ENCODE measurements at places on chromosomes 7 and 10.

- peak overlapping the region; percentile 47 for H3K27ac ChIP-seq
- peak overlapping the region; percentile 85 for H3K4me3 ChIP-seq
- peaks cover 15% of the 10 kb centered on the region for H3K36me3 ChIP-seq
- H3K4me1 ChIP-seq, result peaks cover 17% of the 10 kb centered on the region
- H3K27me3 ChIP-seq, result peaks cover 78% of the 10 kb centered on the region
- peak; percentile 20 for DNase-seq
These were observed 19.7 kb upstream of the VPS37D start for GRCh38 chr7:73647725-73648592.

GRCh38 chr7:43879477-43879876 lies 10.2 kb upstream of the MRPS24 start:
- H3K4me3 ChIP-seq, result no peak overlapping the region
- peaks cover 18% of the 10 kb centered on the region for H3K36me3 ChIP-seq
- H3K27me3 ChIP-seq, result no peaks in the 10 kb centered on the region
- H3K4me1 ChIP-seq, result peaks cover 6% of the 10 kb centered on the region
- H3K27ac ChIP-seq, result no peak overlapping the region

DNA sequence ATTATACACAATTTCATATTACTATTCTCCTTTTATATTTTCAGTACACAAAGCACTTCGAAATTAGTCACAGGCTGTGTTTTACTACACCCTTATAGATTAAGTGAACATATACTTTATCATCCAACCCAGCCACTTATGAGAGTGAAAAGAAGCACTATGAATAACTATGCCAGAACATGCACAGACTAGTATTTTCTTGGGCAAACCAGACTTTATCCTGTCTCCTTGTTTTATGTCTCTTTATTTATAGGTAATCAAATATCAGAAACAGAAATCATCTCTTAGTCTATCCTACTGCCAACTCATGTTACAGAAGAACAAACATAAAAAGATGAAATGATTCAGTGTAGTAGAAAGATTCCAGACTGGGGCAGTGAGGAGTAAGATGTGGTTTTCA lies 171.8 kb downstream of the GRM3 start:
- DNase-seq, result no peak
- H3K4me1 ChIP-seq, result no peaks in the 10 kb centered on the region
- H3K4me3 ChIP-seq, result no peak overlapping the region
- H3K36me3 ChIP-seq, result no peaks in the 10 kb centered on the region

DNA sequence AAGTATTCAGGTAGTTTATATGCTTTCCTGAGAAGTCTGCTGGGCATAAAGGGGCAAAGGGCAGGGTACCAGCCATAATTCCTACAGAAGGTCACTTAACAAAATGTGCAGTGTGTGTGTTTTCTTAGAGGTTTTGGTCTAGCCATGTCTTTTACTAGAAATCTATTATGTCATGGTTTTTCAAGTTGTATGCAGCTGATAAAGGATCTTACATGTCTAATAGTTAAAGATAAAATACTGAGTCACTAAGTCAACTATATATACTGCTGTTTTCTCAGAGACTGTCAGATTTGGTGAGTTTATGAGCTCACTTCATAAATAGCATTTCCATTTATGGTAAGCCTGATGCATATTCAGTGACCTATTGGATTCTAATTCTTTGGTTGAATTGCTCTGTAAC lies 7.7 kb downstream of the CASP2 start:
- peaks cover 49% of the 10 kb centered on the region for H3K4me1 ChIP-seq
- H3K36me3 ChIP-seq, result peaks cover 15% of the 10 kb centered on the region
- H3K27ac ChIP-seq, result peak overlapping the region; percentile 76
- no peak overlapping the region for H3K4me3 ChIP-seq
- no peaks in the 10 kb centered on the region for H3K27me3 ChIP-seq

GRCh38 chr7:8822595-8822994 lies 389.2 kb downstream of the NXPH1 start:
- DNase-seq, result no peak
- no peak overlapping the region for H3K4me3 ChIP-seq
- no peaks in the 10 kb centered on the region for H3K4me1 ChIP-seq
- H3K27me3 ChIP-seq, result no peaks in the 10 kb centered on the region
- H3K36me3 ChIP-seq, result no peaks in the 10 kb centered on the region

All from T-helper 17 cell (primary cell).